ENCODE measurements at places on chromosomes 6 and 20.

DNA sequence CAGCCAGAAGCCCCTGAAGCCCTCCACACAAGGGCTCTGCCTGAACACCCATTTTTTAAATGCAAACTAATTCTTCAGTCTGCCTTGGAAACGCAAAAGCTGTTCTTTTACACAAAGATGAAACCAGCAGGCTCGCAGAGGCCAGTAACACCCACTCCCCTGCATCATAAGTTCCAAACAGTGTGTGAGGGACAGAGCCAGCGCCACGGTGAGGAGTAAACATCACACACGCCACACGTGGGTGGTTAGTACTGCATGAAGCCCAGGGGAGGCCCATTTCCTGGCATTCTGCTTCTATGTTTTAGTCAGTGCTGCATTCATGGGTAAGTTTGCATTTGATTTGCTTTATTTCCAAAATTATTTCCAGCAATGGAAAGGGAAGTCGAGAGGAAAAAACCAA lies 217.7 kb upstream of the RIN2 start:
- DNase-seq = no peak

DNA sequence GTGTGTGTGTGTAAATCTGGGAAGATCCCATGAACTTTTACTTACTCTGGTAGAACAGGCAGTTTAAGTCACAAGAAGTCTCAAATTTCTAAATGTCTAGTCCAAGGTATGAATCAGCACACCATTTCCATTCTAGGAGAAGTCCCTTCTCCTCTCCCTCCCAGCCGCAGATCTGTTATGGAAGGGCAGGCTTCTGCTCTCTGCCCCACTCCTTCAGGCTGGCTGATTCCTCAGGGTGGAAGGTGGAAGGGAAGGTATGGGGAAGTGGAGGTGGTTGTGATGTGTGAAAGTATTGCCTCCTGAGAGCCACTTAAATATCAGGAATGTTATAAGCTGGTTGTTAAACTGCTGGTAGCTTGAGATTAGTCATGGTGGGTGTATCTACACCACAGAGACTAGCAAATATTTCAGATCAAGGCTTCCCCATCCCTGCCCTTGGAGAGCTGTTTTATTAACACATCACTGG lies 44.5 kb upstream of the LAMA4 start:
- DNase-seq = no peak

- no peak for DNase-seq
Observed at GRCh38 chr20:32432277-32432676, 74.1 kb downstream of the ASXL1 start.

DNA sequence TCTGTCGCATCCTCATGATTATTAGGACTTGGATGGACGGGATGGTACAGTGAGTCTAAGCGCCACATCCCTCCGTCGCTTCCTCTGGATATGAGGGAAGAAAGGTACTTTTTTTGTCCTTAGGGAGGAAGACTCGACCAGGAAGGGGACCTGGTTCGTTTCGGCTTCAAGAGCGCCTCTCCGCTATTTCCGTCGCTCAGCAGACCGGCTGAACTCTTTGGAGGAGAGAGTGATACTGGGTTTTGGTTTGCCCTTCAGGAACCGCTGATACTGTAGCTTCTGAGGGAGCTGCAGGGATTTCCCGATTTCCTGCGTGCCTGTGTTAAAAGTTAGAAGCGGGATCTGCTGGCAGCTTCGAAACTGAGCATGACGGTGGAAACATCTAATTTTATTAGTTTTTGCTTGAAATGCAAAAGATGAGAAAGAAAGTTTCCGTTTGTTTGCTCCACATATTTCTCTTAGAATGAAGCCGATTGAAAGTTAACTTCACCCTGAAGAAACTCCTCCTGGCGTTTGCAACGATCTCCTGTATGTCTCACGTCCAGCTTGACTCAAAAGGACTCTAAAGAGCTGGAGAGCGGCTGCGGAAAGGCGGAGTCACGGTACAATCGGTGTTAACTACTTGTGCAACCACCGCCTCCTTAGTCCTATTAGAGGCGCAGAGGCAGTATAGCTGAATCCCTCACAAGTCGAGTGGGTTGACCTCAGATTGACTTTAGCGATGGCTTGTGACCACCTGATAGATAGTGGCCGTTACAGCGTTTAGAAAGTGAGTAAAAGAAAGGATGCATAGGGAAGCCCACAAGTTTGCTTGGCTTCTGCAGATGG lies 129.4 kb downstream of the TRIM27 start:
- DNase-seq = no peak

GRCh38 chr20:6212903-6213302 lies 90.1 kb upstream of the FERMT1 start:
- DNase-seq = no peak

DNA sequence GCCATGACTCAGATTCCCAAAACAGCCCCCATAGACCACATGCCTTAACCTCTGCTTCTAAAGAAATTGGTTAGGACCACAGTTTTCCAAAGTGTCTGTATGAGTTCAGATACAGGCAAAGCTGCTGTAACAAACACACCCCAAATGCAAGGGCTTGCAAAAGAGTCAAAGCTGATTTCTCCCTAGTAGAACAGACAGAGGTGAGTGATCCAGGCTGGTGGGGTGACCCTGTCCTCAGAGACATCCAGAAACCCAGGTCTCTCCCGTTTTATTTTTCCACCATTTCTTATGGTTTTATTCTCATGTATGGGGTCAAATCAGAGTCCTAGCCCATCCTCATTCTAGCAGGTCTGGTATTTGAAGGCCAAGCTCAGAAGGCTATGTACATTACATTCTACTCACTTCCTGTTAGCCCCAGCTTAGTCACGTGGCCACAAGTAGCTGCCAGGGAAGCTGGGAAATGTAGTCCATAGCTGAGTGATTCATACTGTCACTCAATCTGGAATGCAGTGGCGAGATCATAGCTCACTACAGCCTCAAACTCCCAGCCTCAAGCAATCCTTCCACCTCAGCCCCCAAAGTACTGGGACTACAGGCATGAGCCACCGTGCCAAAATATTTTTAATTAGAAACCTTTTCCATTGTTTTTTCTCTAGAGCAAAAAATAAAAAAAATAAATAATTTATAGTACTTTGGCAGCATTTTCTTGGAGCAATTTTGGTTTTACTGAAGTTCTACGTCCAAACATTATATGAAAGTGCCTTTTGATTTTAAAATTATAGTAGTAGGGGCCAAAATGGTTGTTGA lies 175.2 kb downstream of the ZMYND8 start:
- peak; percentile 25 for DNase-seq

GRCh38 chr20:23080521-23080920 lies 5.6 kb downstream of the CD93 start:
- DNase-seq = no peak

DNA sequence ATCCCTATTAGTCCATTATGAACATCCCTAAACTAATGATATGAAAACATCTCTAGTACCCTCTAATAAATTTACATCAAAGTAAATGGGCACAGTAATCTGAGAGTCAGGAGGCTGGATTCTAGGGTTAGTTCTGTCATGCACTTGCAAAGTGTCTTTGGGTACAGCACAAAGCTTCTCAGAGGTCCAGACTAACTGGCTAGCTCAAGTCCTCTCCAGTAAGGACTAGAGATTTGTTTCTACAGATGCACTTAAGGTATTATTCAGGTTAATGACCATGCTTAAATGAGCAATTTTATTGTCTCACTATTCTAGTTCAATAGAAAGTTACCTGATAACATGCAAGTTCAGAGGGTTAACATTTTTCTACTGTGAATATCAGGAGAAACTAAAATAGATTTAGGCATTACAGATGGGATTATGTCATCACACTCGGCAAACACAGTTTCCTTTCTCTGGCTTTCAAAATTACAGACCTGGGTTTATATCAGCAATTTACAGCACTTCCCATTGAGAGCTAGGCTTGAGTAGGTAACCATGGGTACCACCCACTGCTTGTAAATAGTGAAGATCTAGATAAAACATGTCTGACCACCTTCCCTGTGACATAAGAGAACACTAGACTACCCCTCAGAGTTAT lies 402.9 kb upstream of the RUNX2 start:
- DNase-seq = peak; percentile 5

Data from Kasumi-1 (cell line).